ENCODE measurements at places on chromosomes 7 and 10. TPM values are rescaled to one million over a fixed set of nuclear protein-coding genes. Genes with fewer than 3 reads are reported as not detected.

DNA sequence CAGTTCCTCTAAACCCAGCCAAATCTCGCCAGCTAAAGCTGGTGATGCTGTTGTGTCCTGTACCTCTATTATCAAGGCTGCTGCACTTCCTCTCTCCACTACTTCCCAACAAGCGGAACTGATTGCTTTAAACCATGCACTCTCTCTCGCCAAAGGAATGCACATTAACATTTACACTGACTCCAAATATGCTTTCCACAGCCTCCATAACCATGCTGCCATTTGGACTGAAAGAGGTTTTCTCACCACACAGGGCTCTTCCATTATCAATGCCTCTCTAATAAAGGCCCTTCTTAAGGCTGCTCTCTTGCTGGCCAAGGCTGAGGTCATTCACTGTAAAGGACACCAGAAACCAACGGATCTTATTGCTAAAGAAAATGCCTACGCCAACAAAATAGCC, 11.4 kb upstream of the LRRC61 start:
- DNase-seq = no peak

DNA sequence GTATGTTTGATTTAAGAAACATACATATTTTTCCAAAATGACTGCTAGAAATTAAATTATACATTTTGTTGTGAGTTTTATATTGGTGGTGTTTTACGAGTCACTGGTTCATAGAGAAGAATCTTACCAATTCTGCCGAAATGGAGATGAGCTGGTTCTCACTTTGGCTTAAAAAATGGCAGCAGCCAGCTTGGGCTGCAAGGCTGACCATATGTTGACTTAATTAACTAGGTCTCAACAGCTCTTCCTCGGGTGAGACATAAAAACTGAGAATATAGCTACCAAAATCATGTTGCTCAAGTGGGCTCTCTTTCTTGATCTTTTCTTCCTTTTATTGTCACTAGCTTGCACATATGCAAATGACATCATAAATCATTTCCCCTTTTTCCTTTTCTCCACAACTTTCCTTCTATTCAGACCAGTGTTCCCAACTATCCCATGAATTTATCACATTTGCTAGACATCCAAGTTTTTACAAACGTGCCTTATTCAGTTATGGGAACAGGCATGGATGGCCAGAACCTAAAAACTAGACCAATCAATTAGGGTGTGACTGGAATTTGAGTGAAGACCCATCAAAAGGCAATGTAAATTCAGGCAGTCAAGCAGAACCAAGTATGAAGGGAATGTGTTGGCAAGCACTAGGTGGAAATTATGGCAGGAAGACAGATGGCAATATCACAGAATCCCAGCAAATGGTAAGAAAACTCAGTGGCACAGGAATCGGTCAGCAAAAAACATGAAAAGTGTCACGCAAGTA, 6.4 kb upstream of the TSPAN12 start:
- no peak for DNase-seq

The SVIL gene
- total RNA-seq = 8.9 TPM

The PWWP2B gene
- 6.6 TPM for total RNA-seq

Measured in activated CD8-positive, alpha-beta T cell treated with anti-CD3 and anti-CD28 coated beads for 36 hours (primary cell).